ENCODE measurements at places on chromosomes 2 and 18.

DNA sequence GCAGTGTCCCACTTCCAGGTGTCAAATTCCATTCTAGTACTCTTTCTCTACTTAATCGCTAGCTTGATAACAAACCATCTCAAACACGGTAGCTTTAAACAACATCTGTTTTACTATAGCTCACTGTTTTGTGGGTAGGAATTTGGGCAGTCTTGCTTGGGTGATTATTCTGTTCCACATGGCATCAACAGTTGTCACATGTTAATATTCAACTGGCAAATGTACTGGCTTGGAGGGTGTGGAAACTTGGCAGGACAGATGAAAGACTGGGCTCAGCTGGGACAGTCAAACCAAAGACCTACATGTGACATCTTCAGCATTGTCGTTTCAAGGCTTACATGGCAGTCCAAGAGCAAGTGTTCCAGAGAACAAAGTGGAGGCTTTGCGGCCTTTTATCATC, 241.8 kb downstream of the PTH2R start:
- DNase-seq: no peak

- no peak for DNase-seq
These were observed 31.7 kb downstream of the GPC1 start for GRCh38 chr2:240467149-240467642.

DNA sequence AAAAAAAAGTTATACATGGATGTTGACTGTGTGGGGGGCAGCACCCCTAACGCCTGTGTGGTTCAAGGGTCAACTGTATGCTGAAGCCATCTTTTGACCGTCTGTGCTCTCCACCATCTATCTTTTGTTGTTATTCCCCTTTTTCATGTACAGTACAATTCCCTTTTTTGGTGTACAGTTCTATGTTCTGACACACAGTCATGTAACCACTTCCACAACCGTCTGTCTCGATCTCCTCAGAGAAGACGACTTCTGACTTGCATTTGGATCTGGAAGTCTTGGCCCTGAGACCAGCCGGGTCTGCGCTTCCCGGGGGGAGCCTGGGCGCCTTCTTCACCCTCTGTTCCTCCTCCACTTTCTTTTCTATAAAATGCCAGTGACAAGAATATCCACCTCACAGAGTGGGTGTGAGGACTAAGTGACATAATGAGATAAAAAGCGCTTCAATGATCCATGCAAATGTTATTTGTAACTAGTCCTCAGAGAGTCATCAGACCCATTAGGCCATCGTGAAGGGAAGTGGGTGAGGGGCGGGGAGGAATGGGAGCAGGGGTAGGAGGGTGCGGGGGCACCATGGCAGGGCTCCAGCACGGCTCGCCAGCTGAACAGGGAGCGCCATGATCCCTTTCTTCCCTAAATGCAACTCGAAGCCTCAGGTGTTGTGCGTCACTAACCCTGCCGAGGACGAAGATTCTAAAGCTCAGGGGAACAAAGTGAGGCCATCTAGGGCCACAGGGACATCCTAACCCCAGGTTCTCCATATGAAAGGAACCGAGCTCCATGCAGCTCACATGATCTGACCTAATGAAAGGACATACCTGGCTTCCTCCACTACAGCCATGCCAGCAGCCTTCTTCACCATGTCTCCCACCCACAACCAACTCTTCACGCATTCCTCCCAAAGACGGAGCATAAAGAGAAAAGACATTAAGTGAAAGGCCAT, 16.6 kb downstream of the ADCY3 start:
- DNase-seq: no peak

DNA sequence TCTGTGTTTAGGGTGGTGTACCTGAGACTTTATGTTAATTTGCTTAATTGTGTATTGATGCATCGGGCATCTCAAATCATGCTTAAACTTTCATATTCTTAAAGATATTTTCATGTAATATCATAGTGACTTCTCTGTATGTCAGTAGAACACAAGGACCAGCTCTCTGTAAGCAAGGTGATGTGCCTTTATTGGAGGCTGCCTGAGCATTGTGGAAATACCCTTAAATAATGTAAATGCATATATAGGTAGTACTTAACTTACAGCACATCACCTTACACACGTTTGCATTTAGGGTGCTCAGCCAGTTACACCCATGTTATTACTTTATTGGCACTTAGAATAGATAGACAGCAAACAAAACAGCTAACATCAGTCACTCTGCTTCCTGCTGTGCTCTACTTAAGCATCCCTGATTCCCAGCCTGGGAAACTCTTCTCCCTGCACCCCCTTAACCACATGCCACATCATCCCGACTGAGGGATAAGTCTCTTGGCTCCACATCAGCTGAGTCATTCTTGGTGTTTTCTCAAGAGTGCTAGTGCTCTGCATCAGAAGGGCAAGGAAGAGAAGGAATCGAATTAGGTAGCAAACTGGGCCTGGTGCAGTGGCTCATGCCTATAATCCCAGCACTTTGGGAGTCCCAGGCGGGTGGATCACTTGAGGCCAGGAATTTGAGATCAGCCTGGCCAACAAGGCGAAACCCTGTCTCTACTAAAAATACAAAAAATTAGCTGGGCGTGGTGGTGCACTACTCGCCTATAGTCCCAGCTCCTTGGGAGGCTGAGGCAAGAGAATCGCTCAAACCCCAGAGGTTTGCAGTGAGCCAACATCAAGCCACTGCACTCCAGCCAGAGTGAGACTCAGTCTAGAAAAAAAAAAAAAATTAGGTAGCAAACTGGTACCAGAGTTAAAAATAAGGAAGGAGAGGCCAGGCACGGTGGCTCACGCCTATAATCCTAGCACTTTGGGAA, 108.7 kb downstream of the MAP3K20 start:
- no peak for DNase-seq

GRCh38 chr2:132549935-132550670, 119.9 kb downstream of the LYPD1 start:
- DNase-seq: no peak

DNA sequence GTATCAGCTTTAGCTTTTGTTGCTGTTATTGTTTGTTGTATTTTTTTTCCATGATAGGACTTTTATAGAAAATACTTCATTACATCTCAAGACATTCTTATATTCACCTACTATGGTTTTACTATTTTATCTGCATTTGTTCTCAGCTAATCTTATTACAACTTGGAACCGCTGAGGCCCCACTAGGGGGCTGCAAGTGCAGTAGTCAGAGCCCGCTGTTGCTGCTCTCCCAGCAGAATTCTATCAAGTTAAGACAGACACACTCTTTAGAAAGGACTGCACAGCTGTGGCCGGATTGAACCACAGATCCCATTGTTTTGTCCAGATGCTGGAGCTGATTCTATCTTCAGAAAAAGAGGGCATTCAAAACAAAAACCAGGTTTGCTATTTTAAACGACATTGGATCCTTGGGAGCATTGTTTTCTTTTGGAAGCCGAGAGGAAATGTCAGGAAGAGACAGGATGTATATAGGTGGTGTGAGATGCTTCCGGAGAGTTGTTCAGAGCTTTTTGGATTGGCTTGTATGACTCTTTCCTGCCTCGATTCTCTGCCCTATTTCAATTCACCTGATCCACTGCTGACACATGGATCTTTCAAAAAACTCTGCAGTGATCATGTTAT, 105.7 kb upstream of the GAREM1 start:
- no peak for DNase-seq

DNA sequence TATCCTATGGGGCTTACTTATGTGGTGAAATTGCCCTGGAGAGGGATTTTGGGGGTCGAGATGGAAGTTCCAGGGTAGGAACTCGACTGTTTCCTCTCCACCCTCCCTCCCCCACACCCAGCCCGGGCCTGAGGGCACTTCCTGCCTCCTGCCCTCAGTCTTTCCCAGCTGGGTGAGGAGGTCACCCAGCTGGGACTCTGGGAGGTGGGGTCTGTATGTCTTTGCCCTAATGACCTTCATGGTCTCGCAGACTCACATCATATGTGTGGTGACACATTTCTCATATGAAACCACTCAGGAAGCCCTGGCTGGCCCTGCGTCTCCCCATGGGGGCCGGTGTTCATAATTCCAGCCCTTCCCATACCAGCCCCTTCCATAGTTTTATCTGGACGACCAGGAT, 12.4 kb downstream of the ATOH8 start:
- DNase-seq: no peak

DNA sequence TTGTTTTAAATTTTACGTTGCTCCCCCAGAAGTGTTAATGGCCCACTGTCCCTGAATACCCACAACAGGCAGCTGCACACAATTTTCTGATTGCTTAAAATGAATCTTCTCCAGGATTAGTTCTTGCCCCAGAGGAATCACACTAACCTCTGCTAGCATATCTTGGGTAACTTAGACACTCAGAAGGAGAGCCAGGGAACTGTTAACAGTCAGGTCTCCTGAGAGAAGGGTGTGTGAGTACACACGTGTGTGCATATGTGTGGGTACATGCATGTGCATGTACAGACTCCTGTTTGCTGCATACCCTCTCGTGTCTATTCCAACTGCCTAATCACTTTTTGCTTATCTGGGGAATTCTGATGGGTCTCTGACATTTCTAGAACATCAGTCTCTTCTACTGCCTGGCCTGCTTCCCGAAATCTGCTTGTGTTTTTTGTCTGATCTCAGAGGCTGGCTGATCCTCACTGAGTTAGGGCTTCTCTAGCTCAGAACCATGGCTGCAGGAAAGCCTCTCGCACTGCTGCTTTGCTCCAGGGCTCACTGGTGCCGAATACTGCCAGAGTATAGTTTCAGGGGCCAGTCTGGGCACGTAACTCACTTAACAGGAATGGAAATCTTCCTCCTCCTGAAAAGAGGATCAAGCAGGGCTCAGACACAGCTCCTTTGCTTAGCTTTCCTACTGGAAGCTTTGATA, 62.8 kb downstream of the PRELID3A start:
- DNase-seq: no peak

GRCh38 chr18:78721238-78721875, 258.3 kb upstream of the SALL3 start:
- no peak for DNase-seq

- no peak for DNase-seq
These were observed 240.2 kb downstream of the KCNS3 start for GRCh38 chr2:18118703-18119102.

Measured in germinal center (tissue), 1 donor.